ENCODE measurements at places on chromosomes 7 and 10. TPM values are rescaled to one million over a fixed set of nuclear protein-coding genes. Genes with fewer than 3 reads are reported as not detected.

DNA sequence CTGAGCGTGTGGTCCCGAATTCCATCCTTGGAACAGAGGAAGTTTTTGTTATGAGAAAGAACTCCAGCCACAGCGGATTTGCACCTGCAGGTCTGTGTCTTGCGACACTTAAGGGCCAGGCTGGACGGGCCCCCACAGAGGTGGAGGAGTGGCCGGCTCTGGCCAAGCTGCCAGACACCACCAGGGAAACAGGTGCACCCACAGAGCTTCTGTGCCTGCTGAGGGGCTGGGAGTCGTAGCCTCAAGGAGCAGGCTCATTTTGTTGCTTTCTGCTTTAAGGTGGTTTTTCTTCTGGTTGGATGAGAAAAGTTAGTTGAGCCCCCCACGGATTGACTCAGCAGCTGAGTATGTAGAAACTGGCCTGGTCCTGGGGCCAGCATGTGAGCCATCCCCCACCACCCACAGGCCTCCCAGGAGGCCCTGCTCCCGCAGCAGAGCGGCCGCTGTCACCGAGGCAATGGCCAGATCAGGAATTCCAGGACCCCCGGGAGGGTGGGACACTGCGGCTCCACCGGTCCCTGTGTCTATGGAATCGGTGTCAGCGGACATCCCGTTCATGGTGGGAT, 41.9 kb downstream of the NKX6-2 start:
- DNase-seq = no peak
- no peaks in the 10 kb centered on the region for H3K4me1 ChIP-seq
- H3K4me3 ChIP-seq = no peak overlapping the region
- H3K27ac ChIP-seq = no peak overlapping the region

DNA sequence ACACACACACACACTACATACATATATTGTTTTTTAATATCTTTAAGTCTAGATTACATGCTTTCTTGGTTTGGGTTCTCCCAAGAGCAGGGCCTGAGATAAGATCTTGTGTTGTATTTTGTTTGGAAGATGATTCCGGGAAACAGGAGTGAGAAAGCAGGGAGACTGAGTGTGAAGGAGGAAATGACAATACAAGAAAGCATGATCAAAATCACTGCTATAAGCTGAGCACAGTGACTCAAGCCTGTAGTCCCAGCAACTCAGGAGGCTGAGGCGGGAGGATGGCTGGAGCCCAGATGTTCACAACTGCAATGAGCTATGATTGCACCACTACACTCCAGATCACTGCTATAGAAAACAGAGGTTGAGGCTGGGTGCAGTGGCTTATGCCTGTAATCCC, 267.6 kb downstream of the SKIDA1 start:
- no peaks in the 10 kb centered on the region for H3K27me3 ChIP-seq
- H3K4me3 ChIP-seq = no peak overlapping the region
- no peak for DNase-seq
- no peak overlapping the region for H3K27ac ChIP-seq
- no peaks in the 10 kb centered on the region for H3K36me3 ChIP-seq

DNA sequence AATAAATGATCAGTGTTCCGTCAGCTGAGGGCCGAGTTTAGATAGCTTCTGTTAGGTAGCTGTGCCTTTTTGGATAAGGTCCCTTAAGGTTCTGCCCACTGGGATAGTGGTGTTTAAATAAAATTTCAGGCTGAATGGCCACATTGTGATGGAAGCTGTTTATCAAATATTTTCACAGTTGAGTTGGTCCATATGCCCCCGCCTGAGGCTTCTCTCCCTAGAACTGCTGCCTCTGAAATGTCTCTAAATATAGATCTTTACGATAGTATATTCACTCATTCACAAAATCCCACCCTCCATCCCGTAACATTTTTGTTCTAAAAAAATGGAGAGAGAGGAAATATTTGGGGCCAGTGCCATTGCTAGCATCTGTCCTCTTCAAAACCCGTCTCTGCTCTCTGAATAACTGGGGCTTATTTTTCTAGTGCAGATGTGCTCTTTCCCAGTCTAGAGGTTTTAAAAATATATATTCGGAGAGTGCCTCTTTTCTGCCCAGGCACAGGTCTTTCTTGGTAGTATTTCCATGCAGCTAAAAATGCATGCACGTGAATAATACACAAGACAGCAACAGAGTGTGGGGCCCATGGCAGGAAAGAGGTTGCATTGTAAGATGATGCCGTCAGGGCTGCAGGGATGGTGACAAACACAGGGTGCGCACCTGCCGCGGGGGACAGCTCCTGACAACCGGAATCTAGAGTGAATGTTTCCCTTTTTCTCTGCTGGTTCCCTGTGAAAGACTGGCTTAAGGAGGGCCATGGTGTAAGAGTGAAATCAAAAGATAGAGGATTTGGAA, 105.4 kb upstream of the BTBD16 start:
- no peak for DNase-seq
- H3K36me3 ChIP-seq = no peaks in the 10 kb centered on the region
- no peak overlapping the region for H3K27ac ChIP-seq
- peaks cover 49% of the 10 kb centered on the region for H3K27me3 ChIP-seq
- H3K4me3 ChIP-seq = no peak overlapping the region
- H3K4me1 ChIP-seq = peaks cover 8% of the 10 kb centered on the region

- no peak overlapping the region for H3K4me3 ChIP-seq
- no peak overlapping the region for H3K27ac ChIP-seq
- peaks cover 27% of the 10 kb centered on the region for H3K4me1 ChIP-seq
- no peak for DNase-seq
These were observed 13.4 kb downstream of the ANKRD16 start for GRCh38 chr10:5876181-5876768.

GRCh38 chr7:159039716-159040115, 105.0 kb downstream of the VIPR2 start:
- DNase-seq = no peak
- peaks cover 3% of the 10 kb centered on the region for H3K27me3 ChIP-seq
- no peak overlapping the region for H3K4me3 ChIP-seq

DNA sequence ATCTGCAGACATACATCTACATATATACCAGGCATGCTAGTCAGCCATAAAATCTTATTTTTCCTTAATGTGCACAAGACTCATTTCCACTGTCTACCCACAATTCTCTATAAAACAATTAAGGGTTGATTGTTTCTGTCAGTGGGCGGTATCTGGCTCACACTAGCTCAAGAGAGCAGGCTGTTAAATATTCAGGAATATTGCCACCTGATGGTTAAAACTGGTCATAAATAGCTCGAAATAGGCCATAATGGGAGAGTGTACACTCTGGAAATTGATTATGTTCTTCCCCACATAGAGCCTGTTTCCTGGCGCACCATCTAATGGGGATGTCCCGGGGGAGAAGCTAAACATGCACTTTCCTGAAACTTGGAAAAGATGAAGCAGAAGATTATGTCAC, 620.6 kb upstream of the ANKRD30A start:
- no peak overlapping the region for H3K4me3 ChIP-seq
- H3K27me3 ChIP-seq = no peaks in the 10 kb centered on the region
- DNase-seq = no peak
- no peak overlapping the region for H3K27ac ChIP-seq
- H3K4me1 ChIP-seq = no peaks in the 10 kb centered on the region

DNA sequence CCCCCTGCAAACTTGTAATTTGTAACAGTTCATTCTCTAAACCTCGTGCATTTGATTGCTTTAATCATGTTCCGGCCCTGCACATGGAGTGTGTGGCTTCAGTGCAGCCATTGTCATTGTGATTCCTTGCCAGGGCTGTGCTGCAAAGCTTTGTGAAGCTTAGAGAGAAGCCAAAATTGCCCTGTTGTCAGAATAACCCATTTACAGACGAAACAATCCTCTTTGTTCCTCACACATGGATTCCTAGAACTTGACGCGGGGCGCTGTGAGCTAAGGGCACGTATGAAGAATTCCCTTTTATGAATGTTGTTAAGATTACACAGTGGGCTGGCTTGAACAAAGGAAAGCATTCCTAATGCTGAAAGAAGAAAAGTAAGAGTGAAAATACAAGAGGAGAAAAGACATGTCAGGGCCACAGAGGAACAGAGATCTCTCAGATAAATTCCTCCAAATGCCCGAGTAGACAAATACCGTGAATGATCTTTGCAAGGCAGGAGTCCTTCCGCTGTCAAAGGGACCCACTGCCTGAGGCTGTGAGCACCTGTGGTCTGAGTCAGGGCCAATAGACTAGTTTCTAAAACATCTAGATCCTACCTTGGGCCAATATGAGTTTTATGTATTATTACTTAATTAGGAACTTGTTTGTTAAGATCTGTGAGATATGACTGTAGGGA, 205.4 kb upstream of the C7orf33 start:
- no peaks in the 10 kb centered on the region for H3K27me3 ChIP-seq
- no peak overlapping the region for H3K4me3 ChIP-seq
- peaks cover 53% of the 10 kb centered on the region for H3K36me3 ChIP-seq
- no peak for DNase-seq
- H3K27ac ChIP-seq = no peak overlapping the region

DNA sequence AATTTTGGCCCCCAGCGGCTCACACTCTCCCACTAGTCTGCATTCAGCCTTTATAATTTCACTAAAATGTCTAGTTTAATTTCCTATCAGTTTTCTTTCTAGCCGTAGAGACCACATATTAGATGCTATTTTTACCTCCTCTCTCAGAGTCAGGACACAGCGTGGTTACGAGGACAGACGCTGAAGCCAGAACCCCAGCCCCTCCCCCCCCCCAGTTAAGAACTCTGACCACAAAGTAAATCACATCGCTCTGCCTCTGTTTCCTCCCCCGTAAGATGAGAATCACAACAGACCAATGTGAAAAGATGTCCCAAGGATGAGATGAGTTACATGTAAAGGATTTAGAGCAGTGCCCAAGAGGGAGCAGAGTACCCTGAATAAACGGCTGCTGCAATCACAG, 11.1 kb upstream of the TARP start:
- H3K27ac ChIP-seq = no peak overlapping the region
- no peak for DNase-seq
- H3K4me1 ChIP-seq = no peaks in the 10 kb centered on the region
- no peaks in the 10 kb centered on the region for H3K36me3 ChIP-seq
- peaks cover 19% of the 10 kb centered on the region for H3K27me3 ChIP-seq
- no peak overlapping the region for H3K4me3 ChIP-seq

DNA sequence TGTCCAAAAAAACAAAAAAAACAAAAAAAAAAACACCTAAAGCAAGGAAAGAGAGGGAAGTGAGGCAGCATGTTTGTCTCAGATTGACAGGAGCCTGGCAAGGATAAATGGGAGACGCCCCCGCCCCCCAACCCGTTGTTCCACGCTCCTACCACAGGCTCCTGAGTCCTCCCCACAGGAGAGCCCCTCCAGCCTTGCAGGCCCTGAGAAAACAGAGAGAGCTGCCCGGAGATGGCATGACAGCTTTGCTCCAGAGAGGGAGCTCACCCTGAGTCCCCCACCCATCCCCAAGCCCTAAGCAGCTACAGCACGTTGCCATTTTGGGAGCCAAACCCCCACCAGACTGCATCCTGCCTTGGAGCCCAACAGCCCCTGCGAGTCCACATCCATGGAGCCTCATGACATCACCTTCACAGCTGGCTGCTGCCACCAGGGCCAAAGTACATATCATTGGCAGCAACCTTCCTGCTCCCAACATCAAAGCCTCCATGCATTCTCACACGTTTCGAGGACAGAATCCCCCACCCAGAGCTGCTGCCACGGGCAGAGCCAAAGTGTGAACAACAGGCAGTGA, 1283.3 kb downstream of the TYW1 start:
- DNase-seq = no peak
- no peak overlapping the region for H3K27ac ChIP-seq
- no peaks in the 10 kb centered on the region for H3K4me1 ChIP-seq
- H3K27me3 ChIP-seq = no peaks in the 10 kb centered on the region

DNA sequence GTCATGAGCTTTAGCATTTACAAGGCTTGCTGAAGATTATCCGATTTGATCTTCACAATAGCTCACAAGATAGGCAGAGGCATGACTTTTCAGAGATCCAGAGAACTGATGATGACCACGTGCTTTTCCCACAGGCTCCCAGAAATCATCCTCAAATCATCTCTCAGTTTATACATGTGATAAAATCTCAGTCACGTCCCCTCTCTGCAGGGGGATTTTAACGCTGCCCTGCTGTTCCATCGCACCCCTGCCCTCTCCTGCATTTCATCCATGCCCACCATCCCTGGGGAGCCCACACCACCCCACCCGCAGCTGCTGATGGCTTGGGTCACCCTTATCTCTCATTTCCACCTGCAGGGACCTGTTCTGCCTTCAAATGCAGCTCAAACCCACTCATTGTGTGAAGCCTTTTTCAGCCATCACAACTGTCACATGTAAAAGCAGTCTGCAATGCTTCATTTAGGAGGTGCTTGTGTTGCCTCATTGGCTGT, 141.8 kb downstream of the DIP2C start:
- no peak for DNase-seq
- H3K36me3 ChIP-seq = no peaks in the 10 kb centered on the region
- no peaks in the 10 kb centered on the region for H3K4me1 ChIP-seq
- no peak overlapping the region for H3K27ac ChIP-seq

DNA sequence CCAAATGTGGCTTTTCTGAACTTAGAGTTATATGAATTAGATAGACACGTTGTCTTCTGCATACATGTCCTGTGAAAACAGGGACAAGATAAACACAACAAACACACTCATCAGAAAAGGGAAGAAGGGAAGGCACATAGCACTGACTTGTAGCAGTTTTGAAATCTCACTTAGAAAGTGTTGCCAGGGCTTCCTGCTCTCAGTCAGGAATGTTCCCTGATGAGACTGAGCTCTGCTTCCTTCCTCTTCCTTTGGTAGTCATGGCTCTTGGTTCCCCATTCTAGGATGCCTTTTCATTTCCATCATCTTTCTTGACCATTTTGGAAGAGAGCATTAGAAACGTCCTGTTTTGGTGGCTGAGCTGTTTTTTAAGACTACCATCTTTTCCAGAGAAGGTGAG, 233.8 kb upstream of the LYZL1 start:
- DNase-seq = no peak
- H3K36me3 ChIP-seq = no peaks in the 10 kb centered on the region
- H3K27ac ChIP-seq = no peak overlapping the region

DNA sequence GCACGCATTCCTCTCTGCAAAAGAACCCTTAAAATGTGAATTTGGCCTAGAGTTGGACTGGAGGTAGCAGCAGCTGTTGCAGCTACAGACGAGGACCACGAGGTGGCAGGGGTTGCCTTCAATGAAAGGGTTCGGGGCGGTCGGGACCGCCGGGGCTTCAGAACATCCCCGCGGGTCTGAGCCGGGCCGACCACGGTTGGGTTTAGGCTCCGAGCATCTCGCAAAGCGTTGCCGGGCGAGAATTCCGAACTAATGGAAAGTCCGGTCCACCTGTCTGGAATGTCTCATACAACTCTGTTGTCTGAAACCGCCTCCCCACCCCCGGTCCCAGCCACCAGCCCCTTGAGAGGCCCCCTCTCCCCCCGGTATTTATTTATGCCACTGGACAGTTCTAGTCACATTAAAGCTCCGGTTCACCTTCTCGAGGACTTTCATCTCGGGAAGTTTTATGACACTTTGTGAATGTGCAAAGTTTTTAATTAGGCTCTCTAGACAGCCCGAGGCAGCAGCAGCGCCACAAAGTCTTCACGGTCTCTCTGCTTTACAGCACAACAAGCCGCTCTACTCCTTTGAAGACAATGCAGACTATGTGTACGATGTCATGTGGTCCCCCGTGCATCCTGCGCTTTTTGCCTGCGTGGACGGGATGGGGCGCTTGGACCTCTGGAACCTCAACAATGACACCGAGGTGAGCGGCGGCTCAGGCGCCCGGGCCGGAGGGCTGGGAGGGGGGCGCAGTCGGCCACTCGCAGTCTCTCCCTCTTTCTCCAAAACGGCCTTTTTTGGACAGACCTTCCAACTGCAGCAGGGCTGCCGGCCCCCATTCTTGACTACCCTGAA, 246.2 kb downstream of the SLC25A13 start:
- no peaks in the 10 kb centered on the region for H3K36me3 ChIP-seq
- no peak overlapping the region for H3K27ac ChIP-seq
- peak; percentile 37 for DNase-seq
- peak overlapping the region; percentile 84 for H3K4me3 ChIP-seq
- H3K4me1 ChIP-seq = peaks cover 7% of the 10 kb centered on the region
- H3K27me3 ChIP-seq = peaks cover 27% of the 10 kb centered on the region

The TMEM176A gene
- total RNA-seq = not detected

The AOAH gene
- 1.4 TPM for total RNA-seq

The OR2AE1 gene
- total RNA-seq = 1.3 TPM

The MRLN gene
- total RNA-seq = not detected
